ENCODE measurements at places on chromosomes 13 and 19. TPM values are rescaled to one million over a fixed set of nuclear protein-coding genes. Genes with fewer than 3 reads are reported as not detected.

- no peak for DNase-seq
These were observed 27.3 kb downstream of the ZNF114 start for GRCh38 chr19:48296963-48297734.

DNA sequence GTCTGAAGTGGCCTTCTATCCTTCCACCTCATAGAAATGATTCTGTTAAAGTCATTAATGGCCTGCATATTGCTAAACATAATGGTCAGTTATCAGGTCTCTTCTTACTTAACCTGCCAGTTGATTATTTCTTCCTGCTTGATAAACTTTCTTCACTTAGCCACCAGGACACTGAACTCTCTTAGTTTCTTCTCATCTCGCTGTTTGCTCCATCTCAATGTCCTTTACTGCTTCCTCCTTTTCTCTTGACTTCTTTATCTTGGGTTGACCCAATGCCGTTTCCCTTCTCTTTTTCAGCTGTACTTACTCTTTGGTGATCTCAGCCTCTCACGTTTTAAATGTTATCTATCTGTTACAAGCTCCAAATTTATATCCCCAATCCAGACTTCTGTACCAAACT lies 17.1 kb upstream of the CLC start:
- DNase-seq = no peak

- DNase-seq = no peak
These were observed 23.7 kb upstream of the SEMA6B start for GRCh38 chr19:4582980-4583842.

GRCh38 chr13:98112456-98112855 lies 30.4 kb upstream of the FARP1 start:
- no peak for DNase-seq

- peak; percentile 17 for DNase-seq
These were observed 641 bp upstream of the SOX21 start for GRCh38 chr13:94712812-94713560.

- no peak for DNase-seq
These were observed 905.5 kb downstream of the UQCRFS1 start for GRCh38 chr19:28307487-28307886.

Gene FUT2
- 0.67 TPM for polyA plus RNA-seq

Gene KLK12
- not detected for polyA plus RNA-seq

Gene SULT2B1
- polyA plus RNA-seq = 0.82 TPM

Gene KLF2
- polyA plus RNA-seq = 95.1 TPM

Gene ONECUT3
- polyA plus RNA-seq = not detected

Gene MISP3
- 0.64 TPM for polyA plus RNA-seq
